ENCODE measurements at places on chromosomes 7 and 10.

GRCh38 chr10:126222736-126223511, 165.4 kb downstream of the ADAM12 start:
- no peak for DNase-seq

DNA sequence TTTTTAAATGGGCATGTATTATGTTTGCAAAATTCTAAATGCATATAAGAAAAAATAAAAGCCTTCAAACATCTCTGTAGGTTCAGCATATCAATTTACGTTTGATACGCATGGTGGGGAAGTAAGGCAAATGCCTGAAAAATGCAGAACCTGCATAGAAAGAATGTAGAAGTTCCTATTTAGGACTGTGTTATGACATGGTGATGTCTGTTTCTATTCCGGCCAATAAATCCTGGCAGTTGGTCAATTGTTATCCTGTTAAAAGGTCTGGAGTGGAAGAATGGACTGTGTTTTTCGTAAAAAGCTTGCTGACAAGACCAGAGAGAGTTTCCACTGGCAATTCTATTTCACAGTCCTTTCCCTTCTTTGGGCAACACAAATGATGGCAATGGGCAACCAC, 49.6 kb upstream of the CAV2 start:
- DNase-seq, result no peak

- no peak for DNase-seq
Observed at GRCh38 chr10:70863470-70864160, 24.8 kb downstream of the PCBD1 start.

DNA sequence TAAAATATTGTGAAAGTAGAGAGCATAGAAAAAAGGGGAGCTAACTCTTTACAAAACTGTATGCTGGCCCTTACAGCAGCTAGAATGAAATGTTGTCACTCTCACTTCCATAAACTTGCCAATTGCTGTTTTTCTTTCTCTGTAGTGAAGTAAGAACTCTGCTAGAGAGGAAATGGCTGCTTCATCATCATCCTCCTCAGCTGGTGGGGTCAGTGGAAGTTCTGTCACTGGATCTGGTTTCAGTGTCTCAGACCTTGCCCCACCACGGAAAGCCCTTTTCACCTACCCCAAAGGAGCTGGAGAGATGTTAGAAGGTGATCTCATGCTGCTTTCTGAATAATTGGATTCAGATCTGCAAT, 7.6 kb upstream of the ASCC1 start:
- no peak for DNase-seq

DNA sequence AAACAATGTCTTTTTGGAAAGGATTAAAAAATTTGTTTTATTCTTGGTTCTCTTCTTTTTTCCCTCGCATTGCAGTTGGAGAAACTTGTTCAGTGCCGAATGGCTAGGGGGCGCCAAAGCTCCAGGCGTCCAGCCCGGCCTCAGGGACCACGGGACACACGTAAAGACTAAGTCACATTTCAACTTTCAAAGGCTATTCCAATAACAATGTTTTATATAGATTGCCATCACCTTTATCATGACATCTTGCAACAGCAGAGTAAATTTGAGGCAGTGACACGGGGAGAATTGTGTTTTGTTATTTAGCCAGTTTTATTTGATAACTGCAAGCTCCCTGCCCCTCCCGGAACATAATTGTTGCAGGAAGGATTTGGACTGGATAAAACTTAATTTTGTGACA, 2.2 kb upstream of the IGFBP3 start:
- DNase-seq, result peak; percentile 40

- no peak for DNase-seq
Observed at GRCh38 chr7:1181640-1182039, 21.6 kb upstream of the ZFAND2A start.

- no peak for DNase-seq
Observed at GRCh38 chr10:69871074-69871473, 69.4 kb downstream of the COL13A1 start.

DNA sequence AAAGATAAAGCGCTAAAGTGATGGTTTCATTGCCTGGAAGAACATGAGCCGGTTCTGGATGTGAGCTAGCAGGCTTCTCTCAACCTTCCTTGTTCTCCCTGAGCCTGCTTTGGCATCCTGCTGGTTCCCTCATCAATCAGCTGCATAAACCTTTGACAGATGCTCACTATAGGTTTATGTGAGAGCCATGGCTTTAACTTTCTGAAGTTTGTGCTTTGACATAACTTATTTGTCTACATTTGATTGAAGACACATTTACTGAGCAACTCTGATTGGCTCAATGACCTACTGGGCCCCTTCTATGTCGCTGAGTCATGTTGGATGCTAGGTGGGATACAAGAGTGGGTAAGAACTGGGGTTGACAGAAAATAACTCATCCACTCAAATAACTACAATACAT, 192.0 kb downstream of the ADAM12 start:
- no peak for DNase-seq

DNA sequence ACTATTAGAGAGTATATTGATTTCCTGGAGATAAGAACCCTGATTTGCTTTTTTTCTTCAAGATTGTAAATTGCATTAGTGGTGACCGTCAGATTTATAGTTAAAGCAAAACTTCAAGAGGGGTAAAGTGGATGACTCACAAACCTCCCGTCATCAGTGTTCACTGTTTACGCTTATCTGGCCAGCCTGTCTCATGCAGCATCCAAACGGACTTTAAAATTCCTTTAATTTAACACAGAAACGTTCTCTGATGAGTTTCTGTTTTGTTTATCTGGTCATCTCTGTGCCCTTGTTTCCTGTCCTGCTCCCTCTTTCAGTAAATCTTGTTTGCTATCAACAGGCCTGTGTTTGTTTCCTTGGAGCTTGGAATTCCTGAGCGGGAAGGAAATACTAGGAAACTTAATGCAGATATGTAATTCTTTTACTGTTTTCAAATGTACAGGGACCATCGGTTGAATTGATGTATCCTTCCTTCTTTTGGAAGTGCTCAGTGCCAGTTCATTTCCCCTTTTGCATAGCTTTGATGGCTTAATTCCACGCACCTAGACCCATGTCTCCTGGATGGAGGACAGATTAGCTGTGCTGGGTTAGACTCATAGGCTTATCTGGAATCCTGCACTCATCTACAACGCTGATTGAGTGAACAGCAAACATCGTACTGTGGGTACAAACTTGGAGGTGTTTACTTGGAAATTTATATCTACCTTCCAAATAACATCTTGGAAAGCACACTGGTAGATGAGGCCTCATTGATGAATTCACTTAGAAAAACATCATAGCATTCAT, 21.3 kb downstream of the PTPRE start:
- no peak for DNase-seq
